ENCODE measurements at places on chromosomes 11 and 22. TPM values are rescaled to one million over a fixed set of nuclear protein-coding genes. Genes with fewer than 3 reads are reported as not detected.

Gene PRAME
- 0.27 TPM for total RNA-seq

Gene CEND1
- total RNA-seq: not detected

Gene CHRM4
- total RNA-seq: not detected

Gene RIC3
- total RNA-seq: 14.6 TPM

Gene SDHD
- 75.5 TPM for total RNA-seq

Gene CNIH2
- 1.3 TPM for total RNA-seq

Measured in sciatic nerve (tissue), 2 donors.